Natural killer cell (primary cell): ENCODE measurements at places on chromosomes 12 and 14. TPM values are rescaled to one million over a fixed set of nuclear protein-coding genes. Genes with fewer than 3 reads are reported as not detected.
A peak's percentile ranks its signal among the peaks of the same experiment; 100 is the strongest.

GRCh38 chr14:65301862-65302539 is 110.5 kb upstream of the FUT8 start:
- no peak for DNase-seq

DNA sequence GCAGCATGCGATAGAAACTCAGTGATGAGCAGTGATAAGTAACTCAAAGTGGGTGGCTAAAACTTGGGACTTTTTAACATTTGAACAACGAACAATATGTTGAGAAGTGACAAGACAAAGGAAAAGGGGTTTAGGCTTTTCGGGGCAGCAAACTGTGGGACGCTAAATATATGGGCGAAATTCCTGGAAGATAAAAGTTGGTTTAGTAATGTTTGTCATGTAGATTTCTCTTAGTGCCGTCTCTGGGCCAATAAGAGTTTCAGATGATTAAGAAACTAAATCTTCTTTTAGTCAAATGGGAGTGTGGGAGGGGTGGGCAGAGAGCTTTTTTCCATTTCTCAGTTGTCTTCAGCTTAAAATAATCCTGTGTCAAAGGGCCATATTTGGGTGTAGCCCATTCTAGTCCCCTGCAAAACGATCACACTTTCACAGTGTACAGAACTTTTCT is 41.7 kb upstream of the FUT8 start:
- no peak for DNase-seq

- DNase-seq, result no peak
Measured at GRCh38 chr12:5154091-5154490, 110.4 kb downstream of the KCNA5 start.

GRCh38 chr12:30996255-30996654 is 69.7 kb downstream of the TSPAN11 start:
- no peak for DNase-seq

DNA sequence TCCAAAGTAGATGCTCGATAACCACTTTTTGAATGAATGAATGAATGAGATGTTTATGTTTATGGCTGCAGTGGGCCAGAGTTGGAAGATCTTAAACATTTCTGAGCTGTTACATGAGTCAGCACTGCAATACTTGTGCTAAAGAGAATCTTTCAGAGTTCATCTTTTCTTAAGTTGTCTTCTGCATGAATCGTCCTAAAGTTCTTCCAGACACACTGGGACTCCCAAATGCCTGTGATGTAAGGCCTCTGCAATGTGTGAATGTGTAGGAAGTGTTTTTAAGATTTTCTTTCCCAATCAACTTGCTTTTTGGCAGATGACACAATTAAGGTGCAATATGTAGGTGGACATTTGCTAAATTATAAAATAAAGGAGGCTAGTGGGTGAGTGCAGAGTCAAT is 50.3 kb upstream of the TRIM9 start:
- DNase-seq, result no peak

DNA sequence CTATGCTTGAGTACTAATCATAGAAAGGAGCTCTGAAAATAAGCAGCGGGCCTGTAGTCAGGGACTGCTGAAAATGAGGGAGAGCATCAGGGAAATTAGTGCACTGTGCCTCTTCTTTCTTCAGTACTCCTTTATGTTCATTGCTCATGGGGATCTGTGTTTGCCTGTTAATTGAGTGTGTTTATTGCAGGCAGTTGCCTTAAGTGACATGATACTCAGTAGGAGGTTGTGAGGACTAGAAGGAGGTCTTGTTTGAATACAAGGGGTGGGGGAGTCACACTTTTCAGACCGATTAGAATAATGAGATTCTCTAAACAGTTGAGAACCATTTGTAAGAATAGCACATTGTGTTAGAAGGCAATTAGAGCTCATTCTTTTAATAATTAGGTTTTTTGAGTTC is 102.6 kb upstream of the SLCO1C1 start:
- no peak for DNase-seq

Gene KCNH3
- total RNA-seq, result 1.7 TPM

DNA sequence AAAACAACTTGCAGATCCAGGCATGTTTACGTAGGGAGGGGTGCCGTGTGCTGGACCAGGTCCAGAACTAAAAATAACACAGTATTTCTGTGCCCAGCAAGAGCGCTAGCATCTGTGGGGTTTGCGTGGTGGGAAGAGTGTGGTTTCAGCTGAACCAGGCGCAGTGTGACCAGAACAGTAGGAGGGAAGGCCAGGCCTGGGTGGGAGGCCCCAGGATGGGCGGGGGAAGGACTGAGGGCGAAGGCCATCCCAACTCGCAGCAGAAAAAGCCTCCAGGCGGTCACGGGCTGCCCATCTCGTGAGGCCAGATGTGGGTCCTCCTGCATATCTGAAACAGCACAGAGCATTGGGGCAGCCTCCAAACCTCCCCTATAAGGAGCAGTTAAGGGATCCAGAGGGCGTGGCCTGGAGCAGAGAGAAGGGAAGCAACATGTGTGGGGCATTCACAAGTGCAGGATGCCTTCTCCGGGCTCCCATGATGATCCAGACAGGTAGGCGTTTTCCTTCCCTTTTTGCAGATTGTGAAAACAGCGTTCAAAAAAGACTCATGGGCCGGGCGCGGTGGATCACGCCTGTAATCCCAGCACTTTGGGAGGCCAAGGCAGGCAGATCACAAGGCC is 17.8 kb upstream of the CD9 start:
- DNase-seq, result no peak

GRCh38 chr14:68211421-68211820 is 391.8 kb downstream of the RAD51B start:
- DNase-seq, result no peak

DNA sequence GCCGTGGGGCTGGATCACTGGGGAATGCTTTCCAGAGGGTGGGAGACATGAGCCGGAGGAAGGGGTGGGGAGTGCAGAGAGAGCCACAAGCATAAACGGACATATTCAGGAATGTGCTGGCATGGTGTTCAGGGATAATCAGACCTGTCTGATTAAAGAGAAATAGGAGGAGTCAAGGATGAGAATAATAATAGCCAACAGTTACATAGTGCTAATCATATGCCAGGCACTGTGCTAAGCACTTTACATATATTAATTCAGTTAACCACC is 43.7 kb downstream of the LTBP2 start:
- DNase-seq, result no peak

DNA sequence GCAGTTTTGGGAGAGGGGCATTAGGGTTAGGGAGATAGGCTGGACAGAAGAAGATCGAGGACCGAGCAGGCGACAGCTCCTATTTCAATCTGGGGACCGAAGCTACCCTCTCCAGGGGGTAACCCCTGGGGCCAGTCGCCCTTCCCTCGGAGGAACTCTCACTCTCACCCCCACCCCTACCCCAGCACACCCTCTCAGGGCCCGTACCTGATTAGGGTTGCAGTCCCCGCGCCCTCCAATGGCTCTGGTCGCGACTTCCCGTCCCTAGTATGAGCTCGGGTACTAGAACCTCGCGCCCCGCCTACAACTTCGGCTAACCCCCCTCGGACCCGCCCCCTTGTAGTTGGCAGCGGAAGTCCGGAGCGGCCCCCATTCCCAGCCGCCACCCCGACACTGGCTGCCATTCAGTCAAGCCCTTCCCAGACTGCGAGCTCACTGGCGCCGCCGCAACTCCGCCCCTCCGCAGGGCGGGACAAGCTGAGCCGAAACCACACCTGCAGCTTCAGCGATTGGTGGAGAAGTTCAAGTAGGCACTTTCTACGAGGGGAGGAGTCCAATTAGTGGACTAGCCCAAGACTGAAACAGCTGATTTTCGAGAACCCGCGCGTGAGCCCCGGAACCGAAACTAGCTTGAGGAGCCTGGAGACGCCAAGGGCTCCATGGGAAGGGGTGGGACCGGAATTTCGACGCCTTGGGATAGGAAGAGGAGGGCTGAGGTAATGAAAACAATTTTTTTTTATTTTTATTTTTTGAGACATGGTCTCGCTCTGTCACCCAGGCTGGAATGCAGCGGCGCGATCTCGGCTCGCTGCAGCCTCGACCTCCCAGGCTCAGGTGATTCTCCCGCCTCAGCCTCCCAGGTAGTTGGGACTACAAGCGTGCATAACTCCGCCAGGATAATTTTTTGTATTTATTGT is at the start of gene STAT2:
TSS of gene STAT2 (minus strand) at position 257 of the 917 bp plus-strand sequence. CDS start 3,536 bp downstream, outside the sequence.
- peak; percentile 98 for DNase-seq

DNA sequence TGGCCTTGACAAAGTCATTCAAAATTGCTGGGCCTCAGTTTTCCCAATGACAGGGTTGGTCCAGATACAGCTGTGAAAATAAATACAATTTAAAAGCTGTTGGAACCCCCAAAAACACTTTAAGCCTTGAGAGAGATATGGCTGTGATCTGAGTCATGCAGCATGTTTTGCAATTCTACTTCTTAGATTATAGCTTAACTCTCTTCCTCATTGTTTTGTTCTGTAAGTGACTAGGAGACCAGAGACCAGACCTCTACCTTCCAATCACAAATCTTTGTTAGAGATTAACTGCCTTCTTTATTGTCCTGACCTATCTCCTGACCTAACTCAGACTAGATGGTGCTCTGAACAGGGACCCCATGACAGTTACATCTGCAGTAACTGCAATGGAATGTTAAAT is 198.1 kb downstream of the STXBP6 start:
- no peak for DNase-seq

Gene LMO3
- total RNA-seq, result not detected

Gene COX8C
- not detected for total RNA-seq

Gene GTF2A1
- 32.7 TPM for total RNA-seq

DNA sequence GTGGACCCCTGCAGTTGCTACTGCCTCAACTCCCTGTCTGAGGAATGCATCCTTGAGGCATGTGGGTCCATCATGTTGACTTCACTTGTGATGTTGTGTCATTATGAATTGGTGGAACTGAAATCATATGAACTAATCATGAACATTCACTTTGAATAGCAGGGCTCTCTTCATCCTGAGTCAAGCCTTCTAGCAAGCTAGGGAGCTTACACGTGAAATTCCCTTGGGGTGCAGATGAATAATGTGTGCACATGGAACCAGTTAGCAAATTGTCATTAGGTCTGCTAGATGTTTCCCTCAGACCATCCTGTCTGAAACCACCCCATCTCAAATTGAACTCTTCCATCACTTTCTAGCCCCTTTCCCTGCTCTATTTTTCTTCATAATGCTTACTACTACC is 3.6 kb downstream of the COQ6 start:
- no peak for DNase-seq

- peak; percentile 6 for DNase-seq
Measured at GRCh38 chr14:71932229-71932981, at the start of gene RGS6. TSS of gene RGS6 (plus strand) at chr14:71932429.

DNA sequence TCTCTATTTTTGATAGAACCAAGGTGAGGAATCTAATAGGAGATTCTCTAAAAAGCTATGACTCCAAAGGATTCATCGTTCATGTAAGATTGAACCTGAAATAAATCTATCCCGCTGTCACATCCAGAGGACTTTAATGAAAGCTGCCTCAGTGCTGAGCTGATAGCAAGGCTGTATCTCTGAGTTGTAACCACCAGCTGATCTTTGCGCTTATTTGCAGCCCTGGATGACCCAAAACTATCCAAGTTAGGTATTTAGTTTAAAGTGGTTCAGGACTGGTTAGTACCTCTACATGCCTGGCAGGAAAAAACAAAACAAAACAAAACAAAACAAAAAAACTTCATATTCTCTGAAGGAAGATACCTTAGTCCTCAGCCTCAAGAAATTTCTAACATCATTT is 8.8 kb upstream of the ANKRD33 start:
- DNase-seq, result no peak

Gene GSG1
- total RNA-seq, result not detected

Gene TSHR
- total RNA-seq, result not detected

GRCh38 chr12:22828066-22828465 is 203.1 kb downstream of the ETNK1 start:
- DNase-seq, result no peak

DNA sequence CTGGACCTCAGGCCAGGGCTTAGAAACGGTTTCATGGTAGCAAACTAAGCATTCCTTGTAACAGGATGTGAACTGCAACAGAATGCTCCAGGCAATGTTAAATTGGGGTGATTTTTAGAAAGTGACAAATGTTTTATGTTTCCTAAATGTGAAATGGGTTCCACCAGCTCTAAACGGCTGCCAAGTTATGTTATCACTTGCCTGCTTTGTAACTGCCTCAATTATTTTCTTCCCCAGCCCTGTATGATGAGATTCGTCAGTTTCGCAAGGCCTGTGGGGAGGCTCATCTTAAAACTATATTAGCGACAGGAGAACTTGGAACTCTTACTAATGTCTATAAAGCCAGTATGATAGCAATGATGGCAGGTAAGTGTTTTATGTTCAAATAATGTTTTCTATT is 70.9 kb downstream of the DERA start:
- DNase-seq, result no peak

- no peak for DNase-seq
Measured at GRCh38 chr12:22069851-22070250, 23.8 kb downstream of the CMAS start.

GRCh38 chr12:6644903-6645302 is 2.3 kb downstream of the ACRBP start:
- peak; percentile 30 for DNase-seq

DNA sequence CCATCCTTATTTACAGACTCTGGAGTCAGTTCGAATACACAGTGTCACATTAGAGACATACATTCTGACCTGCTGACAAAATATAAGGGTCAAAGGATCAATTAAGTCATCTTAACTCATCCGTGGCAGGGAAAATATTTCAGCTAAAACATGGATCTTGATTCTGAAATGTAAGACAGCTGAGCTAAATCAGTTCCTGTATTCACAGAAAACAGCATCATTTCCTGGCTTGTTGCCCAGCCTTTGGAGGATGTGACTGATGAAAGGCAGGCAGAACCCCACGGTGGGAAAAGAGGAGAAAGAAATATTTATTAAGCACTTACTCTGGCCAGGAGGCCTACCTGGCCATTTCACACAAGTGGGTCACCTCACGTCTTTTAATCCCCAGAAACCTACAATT is 101.9 kb downstream of the GAS2L3 start:
- no peak for DNase-seq

DNA sequence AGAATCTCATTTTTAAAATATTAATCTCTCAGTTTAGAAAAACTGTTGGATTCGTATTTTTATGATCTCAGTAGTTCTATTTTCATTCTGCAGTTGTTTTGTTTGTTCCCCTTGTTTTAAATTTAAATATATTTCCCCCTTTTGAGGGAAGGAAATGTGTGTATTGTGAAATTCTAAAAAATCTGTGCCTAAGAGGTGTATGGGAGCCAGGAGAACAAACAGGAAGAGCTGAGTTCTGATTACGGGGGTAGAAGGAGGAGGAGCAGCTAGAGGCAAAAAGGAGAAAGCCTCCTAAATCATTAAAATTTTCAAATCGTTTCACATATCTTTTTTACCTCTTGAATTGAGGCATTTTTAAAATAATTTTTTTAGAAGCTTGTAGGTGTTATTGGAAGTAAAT is 2.3 kb downstream of the RDH12 start:
- no peak for DNase-seq

GRCh38 chr12:131134523-131135310 is 181.0 kb downstream of the ADGRD1 start:
- no peak for DNase-seq

DNA sequence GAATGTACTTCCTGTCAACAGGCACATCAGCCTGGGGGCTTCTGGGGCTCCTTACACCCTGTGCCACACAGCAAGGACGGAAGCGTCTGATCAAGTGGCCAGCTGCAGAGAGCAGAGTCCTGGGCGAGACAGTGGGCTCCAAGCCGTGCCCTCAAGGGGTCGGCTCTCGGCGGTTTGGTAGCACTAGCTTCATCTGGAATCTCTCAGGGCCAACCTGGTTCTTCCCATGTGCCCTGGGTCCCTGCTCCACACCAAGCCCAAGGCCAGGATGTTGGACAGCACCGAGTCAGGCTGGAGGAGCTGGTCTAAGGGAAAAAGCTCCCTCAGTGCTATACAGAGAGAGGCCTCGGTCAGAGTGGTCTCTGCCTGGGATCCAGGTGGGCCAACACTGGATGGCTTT is 20.5 kb downstream of the DIO3 start:
- no peak for DNase-seq

Gene FBXW8
- total RNA-seq, result 16.0 TPM
